Lower lobe of right lung (tissue), 2 donors: ENCODE measurements at places on chromosomes 11 and 22. TPM values are rescaled to one million over a fixed set of nuclear protein-coding genes. Genes with fewer than 3 reads are reported as not detected.

Gene SLCO2B1
- total RNA-seq: 332 TPM

Gene OR51E2
- not detected for total RNA-seq

Gene NXPE2
- 0.38 TPM for total RNA-seq

- H3K27me3 ChIP-seq: no peaks in the 10 kb centered on the region
- peak overlapping the region; percentile 99 for H3K27ac ChIP-seq
- peaks cover 12% of the 10 kb centered on the region for H3K36me3 ChIP-seq
- DNase-seq: peak; percentile 93
- peak overlapping the region; percentile 48 for H3K4me3 ChIP-seq
- H3K4me1 ChIP-seq: peaks cover 69% of the 10 kb centered on the region
These were observed 3.8 kb downstream of the CD81 start for GRCh38 chr11:2380807-2381350.

DNA sequence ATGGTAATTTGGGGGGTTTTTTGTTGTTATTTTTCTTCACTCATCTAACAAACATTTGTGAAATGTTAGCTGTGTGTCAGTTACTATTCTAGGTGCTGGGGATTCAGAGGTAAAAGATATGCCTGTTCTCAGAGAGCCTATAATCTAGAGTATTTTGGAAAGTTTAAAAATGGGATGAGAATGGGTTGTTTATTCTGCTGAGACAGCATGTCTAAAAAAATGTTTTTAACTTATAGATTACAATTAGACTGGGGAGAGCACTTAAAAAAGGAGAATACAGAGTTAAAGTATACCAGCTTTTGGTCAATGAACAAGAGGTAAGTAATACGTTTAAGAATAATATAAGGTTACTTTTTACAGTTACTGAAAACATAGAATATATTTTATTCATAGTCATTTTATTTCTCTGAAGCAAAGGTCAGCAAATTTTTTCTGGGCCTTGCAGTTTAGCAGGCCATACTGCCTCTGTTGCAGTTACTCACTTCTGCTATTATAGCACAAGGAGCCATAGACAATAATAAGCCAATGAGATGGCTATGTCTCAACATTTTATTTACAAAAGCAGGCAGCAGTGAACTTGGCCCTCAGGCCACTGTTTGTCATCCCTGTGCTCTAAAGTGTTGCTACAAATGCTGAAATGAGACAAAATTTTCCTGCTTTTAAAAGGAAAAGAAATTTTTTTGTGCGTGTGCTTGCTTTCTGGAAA lies 60.0 kb downstream of the DKK3 start:
- H3K4me1 ChIP-seq: no peaks in the 10 kb centered on the region
- H3K27ac ChIP-seq: no peak overlapping the region
- peaks cover 93% of the 10 kb centered on the region for H3K36me3 ChIP-seq
- no peaks in the 10 kb centered on the region for H3K27me3 ChIP-seq
- no peak overlapping the region for H3K4me3 ChIP-seq

DNA sequence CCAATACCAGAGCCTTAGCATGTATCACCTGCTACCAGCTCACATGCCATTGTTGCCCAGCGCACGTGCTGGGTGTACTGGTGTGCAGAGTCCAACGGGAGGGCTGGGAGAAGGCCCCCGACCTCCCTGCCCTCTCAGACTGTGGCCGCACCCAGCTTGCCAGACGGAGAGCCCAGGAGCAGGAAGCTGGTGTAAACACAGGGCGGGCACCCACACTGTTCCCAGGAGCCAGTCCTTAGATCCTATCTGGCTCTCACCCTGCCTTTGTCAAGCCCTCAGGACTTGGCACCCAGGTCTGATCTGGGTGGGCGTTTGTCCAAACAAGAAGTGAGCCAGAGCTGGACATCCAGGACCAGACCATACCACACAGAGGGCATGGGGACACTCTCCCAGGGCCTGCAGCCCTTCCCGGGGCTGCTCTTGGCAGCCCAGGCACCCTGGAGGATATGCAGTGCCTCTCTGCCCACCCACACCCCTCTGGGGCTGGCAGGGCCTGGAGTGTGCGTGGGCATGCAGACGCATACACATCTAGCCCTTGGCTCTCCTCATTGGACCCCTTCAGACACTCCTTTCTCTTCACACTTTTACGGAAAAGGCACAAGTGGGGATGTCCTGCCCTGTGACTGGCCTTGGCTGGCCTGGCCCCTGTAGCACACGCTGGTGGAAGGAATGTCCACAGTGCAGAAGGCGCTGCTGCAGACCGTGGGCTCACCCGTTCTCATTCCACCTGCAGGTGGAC lies 19.9 kb upstream of the CLDN5 start:
- no peaks in the 10 kb centered on the region for H3K27me3 ChIP-seq
- no peaks in the 10 kb centered on the region for H3K36me3 ChIP-seq
- peaks cover 13% of the 10 kb centered on the region for H3K4me1 ChIP-seq
- peak; percentile 56 for DNase-seq
- no peak overlapping the region for H3K4me3 ChIP-seq
- H3K27ac ChIP-seq: peak overlapping the region; percentile 36

- H3K27me3 ChIP-seq: no peaks in the 10 kb centered on the region
- no peak overlapping the region for H3K27ac ChIP-seq
- H3K4me1 ChIP-seq: peaks cover 12% of the 10 kb centered on the region
- no peak overlapping the region for H3K4me3 ChIP-seq
- H3K36me3 ChIP-seq: no peaks in the 10 kb centered on the region
These were observed 30.9 kb downstream of the OSBPL5 start for GRCh38 chr11:3134218-3134621.
